GM04504 (cell line): ENCODE measurements at places on chromosomes 4 and X.

- no peak for DNase-seq
Measured at GRCh38 chr4:17736484-17736883, 44.9 kb downstream of the FAM184B start.

- no peak for DNase-seq
Measured at GRCh38 chr4:15020502-15021286, 18.4 kb downstream of the CPEB2 start.

- DNase-seq: no peak
Measured at GRCh38 chr4:141826260-141826659, 189.9 kb downstream of the IL15 start.

DNA sequence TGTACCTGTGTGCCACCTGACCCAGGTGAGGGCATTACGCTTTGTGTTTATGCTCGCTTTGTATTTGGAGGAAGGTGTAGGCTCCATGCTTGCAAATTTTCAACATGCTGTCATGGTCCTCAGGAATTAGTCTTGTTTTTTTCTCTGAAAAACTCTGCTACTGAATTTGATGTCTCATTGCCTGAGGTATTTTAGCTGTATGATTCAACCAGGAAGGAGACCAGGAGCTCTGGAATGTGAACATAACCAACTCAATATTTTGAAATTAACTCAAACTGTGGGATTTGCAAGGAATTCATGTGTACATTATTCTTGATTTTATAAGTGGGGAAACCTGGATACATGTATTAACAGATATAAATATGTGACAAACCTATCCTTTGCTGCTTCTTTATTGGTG, 134.1 kb downstream of the SLC4A4 start:
- peak; percentile 42 for DNase-seq

DNA sequence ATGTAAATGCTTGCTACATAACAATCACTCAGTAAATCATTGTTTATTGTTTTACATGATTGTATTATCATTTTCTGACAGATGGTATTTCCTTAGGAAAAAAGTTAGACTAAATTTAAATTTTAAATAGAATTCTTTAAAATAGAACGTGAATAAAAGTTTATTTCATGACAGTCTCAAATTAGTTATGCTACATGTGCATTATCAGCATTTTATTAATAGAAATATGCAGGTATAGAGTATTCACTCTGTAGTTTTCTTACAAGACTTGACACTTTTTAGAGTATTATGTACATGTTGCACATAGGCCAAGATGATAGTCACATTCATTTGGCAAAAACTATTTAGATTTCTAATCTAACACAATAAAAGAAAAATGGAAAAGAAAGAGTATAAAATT, 213.3 kb upstream of the SPRY1 start:
- DNase-seq: no peak

DNA sequence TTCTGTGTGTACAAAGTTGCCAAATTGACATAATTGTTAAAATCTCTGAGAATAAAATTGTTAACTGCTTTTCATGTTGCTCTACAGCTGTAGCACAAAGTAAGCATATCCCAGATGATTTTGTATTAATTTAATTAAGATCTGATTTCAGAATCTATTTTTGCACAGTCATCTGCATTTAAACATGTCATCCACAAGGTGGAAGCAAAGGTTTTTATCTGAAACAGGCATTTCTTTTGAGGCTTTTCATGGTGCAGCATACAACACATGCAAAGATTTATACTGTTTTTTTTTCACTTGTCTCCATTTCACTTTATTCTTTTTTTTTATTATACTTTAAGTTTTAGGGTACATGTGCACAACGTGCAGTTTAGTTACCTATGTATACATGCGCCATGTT, 51.2 kb downstream of the GC start:
- no peak for DNase-seq

GRCh38 chrX:48696909-48697727, 584 bp downstream of the SUV39H1 start:
- no peak for DNase-seq

DNA sequence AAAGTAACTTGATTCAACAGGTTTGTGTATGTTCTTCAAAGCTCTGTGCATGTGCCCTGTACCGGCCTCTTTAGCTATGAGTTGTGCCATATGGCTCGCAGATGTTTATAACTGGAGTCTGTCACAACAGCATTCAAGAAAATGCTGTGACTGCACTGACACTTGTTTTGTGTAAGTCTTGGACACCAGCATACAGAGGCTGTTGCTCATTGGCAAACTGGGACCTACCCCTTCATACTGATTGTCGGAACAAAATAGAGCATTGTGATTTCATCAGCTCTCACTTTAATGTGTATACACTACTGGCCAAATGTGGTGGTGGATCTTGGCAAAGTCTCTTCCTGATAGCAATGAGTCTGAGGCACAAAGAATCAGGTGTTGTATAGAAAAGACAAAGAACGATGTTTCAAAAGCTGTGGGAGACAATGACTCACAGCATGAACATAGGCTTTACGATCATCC, 133.9 kb downstream of the EGF start:
- DNase-seq: peak; percentile 36

GRCh38 chr4:62023633-62024032, 823.5 kb downstream of the ADGRL3 start:
- DNase-seq: no peak

DNA sequence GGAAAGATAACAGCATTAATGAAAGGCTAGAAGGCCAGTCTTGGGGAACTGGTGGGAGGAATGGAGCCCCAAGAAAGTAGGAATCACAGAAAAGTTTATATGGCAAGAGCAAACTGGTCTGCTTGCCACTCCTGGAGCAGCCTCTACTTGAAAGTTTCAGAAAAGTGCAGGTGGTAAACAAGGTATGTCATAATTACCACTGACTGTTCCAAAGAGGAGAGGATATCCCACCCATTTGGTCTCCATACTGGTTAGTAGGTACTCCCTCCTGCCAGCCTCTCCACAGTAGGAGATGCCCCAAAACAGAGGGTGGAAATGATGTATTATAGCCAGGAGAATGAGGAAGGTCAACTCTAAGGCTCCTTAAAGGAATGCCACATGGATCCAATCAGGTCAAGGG, 145.1 kb downstream of the INPP4B start:
- no peak for DNase-seq

DNA sequence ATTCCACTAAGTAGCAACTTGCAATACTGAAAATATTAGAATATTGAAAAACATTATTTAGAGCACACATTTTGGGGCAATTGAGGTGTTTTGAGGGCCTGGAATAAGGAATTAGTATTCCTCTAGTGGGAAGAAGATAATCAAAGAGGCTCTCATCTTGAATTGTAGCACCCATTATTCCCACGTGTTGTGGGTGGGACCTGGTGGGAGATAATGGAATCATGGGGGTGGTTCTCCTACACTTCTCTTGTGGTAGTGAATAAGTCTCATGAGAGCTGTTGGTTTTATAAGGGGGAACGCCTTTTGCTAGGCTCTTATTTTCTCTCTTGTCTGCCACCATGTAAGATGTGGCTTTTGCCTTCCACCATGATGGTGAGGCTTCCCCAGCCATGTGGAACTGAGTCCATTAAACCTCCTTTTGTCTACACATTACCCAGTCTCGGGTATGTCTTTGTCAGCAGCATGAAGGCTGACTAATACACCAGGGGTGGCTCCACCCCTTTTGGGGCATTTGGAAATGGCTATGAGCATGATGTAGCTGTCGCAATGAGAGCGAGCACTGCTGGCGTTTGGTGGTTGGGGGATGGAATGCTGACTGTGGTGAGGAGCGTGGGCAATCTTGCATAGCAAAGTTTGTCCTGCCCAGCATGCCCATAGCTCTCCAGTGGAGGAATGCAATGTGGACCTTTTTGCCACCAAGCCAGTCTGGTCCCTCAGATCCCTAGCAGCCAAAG, 308.2 kb downstream of the FRMPD4 start:
- DNase-seq: peak; percentile 30

- DNase-seq: no peak
Measured at GRCh38 chr4:57154191-57154590, 44.0 kb upstream of the IGFBP7 start.

DNA sequence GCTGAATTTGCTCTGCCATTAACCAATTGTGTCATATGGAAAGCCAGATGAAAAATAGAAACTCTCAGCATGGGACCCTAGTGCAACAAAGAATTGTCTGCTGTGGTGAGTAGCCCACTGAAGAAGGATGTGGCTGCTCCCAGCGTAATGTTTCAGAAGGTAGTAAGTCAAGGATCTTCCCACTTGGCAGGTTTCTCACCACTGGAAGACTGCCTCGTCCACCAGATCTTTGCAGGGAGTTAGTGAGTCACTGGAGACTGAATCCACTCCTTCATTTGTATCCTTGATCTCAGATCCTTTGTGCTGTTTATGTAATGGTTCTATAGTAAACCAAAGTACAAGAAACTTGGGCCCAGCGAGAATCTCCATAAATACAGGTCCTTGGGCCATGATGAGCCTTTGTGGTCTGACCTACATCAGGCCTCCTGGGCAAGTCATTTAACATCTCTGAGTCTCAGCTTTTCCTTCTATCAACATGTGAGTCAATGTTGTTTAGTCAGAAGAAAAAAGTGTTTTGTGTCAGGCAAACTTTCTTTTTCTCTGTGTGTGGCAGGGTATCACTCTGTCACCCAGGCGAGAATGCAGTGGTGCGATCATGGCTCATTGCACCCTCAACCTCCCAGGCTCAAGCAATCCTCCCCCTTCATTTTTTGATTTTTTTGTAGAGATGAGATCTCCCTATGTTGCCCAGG, 78.0 kb upstream of the CCDC160 start:
- DNase-seq: no peak

DNA sequence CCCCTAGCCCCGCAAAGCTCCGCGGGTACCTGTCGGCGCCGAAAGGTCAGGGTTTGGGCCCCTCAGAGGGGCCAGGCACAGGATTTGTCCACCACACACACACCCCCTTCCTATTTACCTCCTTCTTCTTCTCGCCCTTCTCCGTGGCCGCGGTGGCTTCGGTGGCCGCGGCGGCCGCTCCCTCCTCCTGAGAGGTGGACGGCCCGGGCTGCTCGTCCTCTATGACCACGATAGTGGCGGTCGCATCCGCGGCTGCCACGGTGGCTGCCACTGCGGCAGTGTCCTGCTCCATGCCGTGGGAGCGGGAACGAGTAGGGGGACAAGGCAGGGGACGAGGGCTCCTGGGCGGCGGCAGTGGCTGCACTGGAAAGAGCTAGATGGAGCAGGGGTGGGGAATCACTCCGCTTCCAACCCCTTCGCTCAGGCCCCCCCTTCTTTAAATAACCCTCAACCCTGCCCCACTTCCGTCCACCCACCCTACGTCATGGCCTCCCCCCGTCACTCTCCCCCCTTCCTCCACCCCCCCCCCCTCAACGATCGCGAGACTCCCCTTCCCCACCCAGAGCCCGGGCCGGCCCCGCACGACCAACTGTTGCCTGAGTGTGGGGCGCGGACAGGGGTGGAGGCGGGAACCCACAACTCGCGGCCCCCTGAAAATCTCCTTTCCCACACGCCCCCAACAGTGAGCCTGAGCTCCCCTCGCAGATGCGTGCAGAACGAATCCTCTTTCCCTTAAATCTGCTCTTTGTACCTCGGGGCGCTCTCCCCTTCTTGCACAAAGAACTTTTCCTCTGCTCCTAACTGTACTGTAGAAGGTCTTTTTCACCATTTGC, at the start of gene SMARCA1:
TSS of gene SMARCA1 (minus strand) at position 412 of the 833 bp plus-strand sequence. CDS start at position 292, 120 bp downstream.
- no peak for DNase-seq

- DNase-seq: no peak
Measured at GRCh38 chrX:53435997-53436396, 1.8 kb upstream of the HSD17B10 start.

DNA sequence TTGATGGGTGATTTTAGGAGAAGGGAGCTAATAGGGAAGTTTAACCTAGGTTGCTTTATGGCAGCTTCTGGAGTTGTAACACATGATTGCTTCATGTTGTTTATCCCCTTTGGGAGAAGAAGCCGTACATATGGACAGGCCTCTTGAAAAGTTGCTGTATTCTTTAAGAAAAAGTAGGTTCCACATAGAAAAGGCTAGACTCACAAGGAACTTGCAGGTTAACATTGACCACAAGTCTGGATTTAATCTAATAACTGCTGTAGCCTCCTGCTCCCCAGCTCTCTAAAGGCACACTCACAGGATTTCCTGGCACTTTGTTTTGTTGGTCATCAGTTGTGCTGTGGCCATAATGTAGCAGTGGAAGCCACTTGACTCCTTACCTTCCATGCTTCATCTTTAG, 19.7 kb downstream of the FNIP2 start:
- DNase-seq: no peak

GRCh38 chr4:87240341-87240740, 19.9 kb upstream of the KLHL8 start:
- no peak for DNase-seq

GRCh38 chrX:41449615-41450014, 2.5 kb downstream of the NYX start:
- peak; percentile 24 for DNase-seq

- no peak for DNase-seq
Measured at GRCh38 chr4:19455196-19455595, 796.5 kb upstream of the SLIT2 start.

- DNase-seq: no peak
Measured at GRCh38 chrX:12421918-12422317, 283.6 kb downstream of the FRMPD4 start.

DNA sequence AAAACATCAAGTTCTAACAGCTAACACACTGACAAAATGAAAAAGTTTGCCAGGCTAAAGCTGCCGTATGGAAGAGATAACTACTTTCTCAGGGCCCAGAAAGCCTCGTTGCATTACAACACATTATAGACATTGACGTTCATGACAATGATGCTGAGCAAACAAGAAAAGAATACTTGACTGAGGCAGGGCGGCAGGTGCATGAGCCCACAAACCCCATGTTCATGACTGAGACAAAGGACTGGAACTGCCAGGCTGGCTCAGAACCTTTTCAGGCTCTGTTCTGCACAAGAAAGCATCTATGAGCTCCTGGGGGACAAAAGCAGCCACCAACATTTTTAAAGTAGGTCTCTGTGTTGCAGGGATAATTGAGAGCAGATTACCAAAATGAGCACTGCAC, 13.6 kb downstream of the TLR6 start:
- no peak for DNase-seq

GRCh38 chrX:134480061-134480460, 20.1 kb downstream of the HPRT1 start:
- DNase-seq: no peak

- DNase-seq: peak; percentile 99
Measured at GRCh38 chr4:76987153-76987591, 37.6 kb downstream of the SEPTIN11 start.

- no peak for DNase-seq
Measured at GRCh38 chrX:2627272-2627867, 63.7 kb upstream of the CD99 start.

DNA sequence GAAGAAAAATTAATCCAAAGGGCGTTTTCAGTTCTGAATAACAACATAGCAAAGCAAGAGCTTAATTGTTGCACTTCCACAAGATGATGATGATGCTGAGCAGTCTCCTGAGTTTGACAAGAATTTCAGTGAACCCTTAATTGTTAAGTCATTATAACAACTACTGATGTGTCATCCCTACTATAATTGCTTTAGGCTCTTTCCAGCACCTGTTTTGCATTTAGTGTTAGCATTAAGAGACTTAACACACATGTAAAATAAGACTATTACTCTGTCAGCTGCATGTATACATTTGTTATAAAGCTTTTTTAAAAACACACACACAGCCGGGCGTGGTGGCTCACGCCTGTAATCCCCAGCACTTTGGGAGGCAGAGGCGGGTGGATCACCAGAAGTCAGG, 37.9 kb upstream of the GALNT7 start:
- DNase-seq: no peak

GRCh38 chr4:91279899-91280298, 1023.9 kb upstream of the GRID2 start:
- DNase-seq: no peak

- DNase-seq: no peak
Measured at GRCh38 chrX:148854306-148854705, 353.9 kb downstream of the AFF2 start.
